Substantia nigra (tissue), 51 donors: ENCODE measurements at places on chromosomes 6 and 20.

GRCh38 chr6:87074101-87074621 is 20.7 kb downstream of the CGA start:
- DNase-seq, result no peak

DNA sequence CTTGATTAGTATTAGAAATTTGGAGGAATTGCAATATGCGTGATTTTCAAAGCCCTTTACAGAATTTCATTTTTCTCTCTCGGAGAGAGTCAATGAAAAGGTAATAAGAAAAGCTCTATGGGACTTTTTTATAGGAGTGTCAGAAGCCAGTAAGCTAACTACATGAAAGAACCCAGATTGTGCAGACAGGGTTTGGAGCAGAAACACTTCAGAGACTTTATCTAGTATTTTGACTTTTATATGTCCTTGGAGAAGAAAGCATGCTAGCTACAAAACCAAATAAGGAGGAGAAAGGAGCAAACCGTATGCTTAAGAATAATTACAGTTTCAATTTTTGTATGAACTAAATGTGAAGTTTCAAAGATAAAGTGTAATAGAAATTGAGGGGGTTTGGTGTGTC is 141.7 kb downstream of the C6orf58 start:
- DNase-seq, result no peak

- DNase-seq, result no peak
These were observed 126.4 kb upstream of the CD93 start for GRCh38 chr20:23212464-23212995.

DNA sequence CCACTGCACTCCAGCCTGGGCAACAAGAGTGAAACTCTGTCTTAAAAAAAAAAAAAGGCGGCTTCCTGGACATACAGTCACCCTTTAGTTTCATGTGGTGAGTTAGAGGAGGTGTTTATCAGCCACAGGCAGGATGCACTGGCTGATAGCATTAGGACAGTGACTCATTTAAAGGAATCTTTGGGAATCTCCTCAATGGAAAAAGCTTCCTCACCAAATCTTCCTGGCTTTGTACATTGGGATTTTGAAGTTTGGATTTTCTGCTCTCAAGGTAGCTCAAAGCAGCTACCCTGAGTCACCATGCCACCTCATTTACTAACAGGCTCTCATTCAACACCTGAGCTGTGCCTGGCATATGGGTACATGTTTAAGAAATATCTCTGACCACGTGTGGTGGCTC is 20.2 kb downstream of the PRPH2 start:
- no peak for DNase-seq

DNA sequence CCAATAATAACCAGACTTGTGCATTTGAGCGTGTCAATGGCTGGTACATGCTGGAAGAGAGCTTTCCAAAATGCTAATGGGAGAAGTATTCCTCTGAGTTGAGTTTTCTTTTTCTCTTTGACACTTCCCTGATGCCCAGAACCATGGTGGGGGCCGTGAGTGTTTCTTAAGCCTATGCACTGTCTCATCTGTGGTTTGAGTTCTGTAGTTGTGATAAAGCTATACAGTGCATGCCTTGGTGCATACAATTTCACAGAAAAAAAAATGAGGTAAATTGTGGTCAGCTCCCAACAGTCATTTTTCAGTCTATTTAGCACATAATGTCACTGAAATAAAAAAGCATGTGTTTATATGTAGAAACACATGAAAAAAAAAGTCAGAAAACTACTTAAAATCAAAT is 204.8 kb downstream of the HDGFL1 start:
- DNase-seq, result no peak

GRCh38 chr20:24953621-24954133 is 4.6 kb downstream of the CST7 start:
- DNase-seq, result no peak

DNA sequence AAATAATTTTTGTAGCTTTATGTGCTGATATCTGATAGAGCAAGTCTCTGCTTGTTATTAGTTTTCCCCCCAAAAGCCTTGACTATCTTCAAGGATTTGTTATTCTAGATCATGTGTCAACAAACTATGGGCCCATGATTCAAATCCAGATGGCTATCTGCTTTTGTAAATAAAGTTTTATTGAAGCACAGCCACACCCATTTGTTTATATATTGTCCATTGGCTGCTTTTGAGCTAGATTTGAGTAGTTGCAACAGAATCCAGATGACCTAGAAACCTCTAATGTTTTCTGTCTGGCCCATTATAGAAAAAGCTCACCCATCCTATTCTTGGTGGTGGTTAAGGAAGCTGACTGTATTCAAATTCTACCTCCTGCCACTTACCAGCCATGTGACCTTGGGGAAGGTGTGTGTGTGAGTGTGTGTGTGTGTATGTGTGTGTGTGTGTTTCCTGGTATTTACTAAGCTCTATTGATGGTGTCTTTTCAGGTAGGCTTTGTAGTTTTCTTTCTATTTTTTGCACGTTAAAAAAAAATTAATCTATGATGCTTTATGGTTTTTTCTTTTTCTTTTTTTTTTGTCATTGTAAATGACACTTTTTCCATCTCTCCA is 1.3 kb upstream of the GTSF1L start:
- DNase-seq, result no peak

GRCh38 chr20:25587536-25587935 is 2.2 kb upstream of the NINL start:
- no peak for DNase-seq

DNA sequence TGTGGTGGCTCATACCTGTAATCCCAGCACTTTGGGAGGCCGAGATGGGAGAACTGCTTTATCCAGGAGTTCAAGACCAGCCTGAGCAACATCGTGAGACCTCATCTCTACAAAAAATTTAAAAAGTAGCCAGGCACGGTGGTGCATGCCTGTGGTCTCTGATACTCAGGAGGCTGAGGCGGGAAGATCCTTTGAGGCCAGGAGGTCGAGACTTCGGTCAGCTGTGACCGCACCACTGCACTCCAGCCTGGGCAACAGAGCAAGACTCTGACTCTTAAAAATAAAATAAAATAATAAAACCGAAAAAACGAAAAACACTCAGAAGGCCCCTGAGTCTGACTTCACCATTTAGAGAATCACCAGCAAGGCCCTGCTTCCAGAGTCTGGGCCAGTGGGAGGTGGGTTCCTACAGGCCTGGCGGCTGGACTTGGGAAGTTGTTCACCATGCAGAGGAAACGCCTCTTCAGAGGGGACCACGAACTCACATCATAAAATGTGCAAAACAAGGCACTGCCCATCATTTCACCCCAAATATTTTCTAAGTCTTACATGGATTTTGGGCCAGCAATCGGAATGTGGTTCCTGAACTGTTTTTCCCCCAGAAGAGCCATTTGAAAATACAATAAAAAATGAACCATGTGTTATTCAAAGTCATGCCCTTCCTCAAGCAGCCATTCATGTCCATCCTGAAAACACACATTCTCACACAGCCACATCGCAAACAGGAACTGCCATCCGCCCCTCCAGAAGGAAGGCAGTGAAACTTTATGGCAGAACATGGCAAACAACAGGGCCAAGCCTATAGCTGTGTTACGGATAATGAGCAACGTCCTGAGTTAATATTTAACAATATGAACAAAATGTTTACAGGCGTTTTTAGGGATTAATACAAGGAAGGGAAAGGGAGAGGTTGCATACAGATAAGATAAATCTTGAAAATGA is 57.8 kb downstream of the SLC22A23 start:
- no peak for DNase-seq

DNA sequence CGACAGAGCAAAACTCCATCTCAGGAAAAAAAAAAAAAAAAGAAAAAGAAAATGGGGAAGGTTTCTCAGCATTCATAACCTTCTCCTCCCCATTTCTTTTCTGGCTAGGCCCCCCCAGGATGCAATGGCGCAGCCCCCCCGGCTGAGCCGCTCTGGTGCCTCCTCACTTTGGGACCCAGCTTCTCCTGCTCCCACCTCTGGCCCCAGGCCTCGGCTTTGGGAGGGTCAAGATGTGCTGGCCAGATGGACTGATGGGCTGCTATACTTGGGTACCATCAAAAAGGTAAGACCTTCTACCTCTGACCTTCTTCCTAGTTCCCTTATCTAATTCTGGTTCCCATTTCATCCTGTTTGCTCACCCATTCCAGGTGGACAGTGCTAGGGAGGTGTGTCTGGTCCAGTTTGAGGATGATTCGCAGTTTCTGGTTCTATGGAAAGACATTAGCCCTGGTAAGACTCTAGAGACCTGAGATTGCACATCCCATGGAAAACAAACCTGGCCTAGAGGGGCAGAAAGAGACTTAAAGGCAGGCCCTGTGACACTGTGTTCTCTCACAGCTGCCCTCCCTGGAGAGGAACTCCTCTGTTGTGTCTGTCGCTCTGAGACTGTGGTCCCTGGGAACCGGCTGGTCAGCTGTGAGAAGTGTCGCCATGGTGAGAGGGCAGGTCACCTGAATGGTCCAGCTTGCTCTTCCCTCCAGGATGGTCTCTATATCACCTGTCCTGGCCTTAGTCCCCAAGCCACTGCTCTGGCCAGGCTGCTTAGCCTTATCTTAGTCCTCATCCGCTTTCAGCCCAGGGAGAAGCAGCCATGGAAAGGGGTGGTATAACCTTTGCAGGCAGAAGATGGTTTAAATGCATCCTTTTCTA is 1.6 kb downstream of the PHF1 start:
- no peak for DNase-seq

GRCh38 chr20:6231556-6231955 is 108.7 kb upstream of the FERMT1 start:
- no peak for DNase-seq

DNA sequence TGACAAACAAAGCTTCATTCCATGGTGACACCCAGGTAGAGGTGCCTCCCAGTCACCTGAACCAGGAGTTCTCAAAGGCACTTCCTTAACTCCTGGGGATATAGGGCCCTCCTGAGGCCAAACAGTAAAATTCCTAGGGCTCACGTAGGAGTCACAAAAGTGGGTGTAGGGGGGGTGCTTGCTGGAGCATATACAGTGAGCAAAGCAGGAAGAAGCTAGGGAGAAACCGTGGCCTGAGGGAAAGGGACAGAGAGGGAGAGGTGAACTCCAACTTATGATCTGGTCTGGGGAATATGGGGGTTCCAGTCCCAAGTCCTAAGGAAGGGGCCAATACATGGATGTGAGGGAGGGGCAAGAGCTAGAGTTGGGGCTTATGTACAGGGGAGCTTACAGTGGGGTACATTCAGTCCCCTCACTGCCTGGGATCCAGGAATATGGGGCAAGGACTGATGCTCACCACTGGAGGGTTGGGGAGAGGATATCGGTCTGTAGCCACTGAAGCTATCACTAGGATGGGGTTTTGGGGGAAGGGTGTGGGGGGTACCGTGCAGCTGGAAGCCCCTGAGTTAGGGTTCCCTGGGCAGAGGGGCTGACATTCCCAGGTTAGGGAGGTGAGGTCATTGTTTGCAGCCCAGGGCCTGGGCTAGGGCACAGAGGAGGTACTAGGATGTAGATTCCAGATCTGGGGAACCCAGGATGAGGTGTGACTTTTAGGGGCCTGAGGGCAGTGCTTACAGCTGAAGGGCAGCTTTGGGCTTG is 950 bp downstream of the PEDS1 start:
- no peak for DNase-seq

- no peak for DNase-seq
These were observed 98.8 kb downstream of the LAMA2 start for GRCh38 chr6:128981716-128982115.

DNA sequence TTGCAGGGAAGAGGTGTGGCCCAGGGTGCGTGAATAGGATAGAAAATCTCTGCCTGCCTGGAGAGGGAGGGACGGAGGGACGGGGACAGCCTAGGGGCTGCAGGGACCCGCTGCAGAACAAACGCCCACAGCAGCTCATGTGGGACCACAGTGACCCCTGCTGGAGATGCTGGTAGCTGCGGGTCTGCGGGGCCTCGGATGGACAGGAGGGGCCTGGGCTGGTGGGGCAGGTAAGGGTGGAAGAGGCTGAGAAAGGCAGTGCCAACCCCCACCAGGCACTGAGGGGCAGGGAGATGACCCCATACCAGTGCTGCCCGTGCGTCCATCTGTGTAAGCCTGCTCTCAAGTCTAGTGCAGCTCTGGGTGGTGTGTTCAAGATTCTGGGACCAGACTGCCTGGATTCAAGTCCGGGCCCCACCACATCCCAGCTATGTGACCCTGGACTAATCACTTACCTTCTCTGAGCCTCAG is 39.4 kb downstream of the KIAA1755 start:
- DNase-seq, result peak; percentile 32

DNA sequence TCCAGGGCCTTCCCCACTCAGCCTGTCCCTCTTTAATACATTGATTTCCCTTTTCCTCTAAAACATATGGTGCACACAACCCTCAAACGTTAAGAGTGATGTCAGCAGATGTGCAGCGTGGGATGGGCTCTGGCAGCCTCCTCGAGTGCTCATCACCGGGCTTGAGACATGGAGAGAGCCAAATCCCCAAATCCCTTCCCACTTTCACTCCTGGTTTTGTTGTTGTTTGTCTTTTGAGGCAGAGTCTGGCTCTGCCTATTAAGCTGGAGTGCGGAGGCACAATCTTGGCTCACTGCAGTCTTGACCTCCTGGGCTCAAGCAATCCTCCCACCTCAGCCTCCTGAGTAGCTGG is 5.8 kb upstream of the PLTP start:
- no peak for DNase-seq

DNA sequence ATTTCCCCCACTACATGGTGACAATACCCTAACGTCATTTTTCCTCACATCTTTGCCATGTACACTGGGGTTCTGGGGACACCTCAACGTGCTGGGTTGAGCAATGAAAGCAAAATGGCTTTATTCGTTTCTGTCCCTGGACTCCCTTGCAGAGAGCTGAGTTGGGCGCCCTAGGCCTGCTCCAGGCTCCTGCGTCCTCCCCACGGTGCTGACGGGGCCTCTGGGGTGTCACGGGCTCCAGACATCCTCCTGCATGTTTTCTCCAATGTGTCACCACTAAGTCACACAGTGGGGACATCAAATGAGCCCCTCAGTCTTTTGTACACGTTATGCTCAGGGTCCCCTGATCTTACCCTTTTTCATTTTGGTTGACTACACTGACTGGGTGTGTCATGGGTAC is 99.8 kb downstream of the TTLL2 start:
- DNase-seq, result no peak

- no peak for DNase-seq
These were observed 4.3 kb downstream of the EEF1A2 start for GRCh38 chr20:63494420-63495166.

GRCh38 chr20:24915892-24916291 is 33.2 kb upstream of the CST7 start:
- no peak for DNase-seq

- no peak for DNase-seq
These were observed 587.5 kb downstream of the RFPL4B start for GRCh38 chr6:112934433-112935327.

DNA sequence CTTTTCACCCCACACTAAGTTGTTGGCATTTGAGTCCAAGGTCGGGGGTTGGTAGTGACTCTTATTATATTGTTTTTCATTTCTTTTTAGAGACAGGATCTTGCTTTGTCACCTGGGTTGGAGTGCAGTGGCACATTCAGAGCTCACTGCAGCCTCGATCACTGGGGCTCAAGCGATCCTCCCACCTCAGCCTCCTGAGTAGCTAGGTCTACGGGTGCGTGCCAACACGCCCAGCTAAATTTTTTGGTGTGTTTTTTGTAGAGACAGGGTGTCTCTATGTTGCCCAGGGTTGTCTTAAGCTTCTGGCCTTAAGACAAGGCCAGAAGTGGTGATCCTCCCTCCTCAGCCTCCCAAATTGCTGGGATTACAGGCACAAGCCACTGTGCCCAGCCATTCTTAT is 25.1 kb upstream of the TGM2 start:
- DNase-seq, result no peak

GRCh38 chr6:133463790-133464189 is 222.6 kb downstream of the EYA4 start:
- DNase-seq, result no peak

- DNase-seq, result no peak
These were observed 39.2 kb downstream of the KIF3B start for GRCh38 chr20:32316667-32317066.
